ENCODE measurements at places on chromosomes 11 and 22. TPM values are rescaled to one million over a fixed set of nuclear protein-coding genes. Genes with fewer than 3 reads are reported as not detected.

KCNQ1OT1 gene
- 6.8 TPM for total RNA-seq

DNA sequence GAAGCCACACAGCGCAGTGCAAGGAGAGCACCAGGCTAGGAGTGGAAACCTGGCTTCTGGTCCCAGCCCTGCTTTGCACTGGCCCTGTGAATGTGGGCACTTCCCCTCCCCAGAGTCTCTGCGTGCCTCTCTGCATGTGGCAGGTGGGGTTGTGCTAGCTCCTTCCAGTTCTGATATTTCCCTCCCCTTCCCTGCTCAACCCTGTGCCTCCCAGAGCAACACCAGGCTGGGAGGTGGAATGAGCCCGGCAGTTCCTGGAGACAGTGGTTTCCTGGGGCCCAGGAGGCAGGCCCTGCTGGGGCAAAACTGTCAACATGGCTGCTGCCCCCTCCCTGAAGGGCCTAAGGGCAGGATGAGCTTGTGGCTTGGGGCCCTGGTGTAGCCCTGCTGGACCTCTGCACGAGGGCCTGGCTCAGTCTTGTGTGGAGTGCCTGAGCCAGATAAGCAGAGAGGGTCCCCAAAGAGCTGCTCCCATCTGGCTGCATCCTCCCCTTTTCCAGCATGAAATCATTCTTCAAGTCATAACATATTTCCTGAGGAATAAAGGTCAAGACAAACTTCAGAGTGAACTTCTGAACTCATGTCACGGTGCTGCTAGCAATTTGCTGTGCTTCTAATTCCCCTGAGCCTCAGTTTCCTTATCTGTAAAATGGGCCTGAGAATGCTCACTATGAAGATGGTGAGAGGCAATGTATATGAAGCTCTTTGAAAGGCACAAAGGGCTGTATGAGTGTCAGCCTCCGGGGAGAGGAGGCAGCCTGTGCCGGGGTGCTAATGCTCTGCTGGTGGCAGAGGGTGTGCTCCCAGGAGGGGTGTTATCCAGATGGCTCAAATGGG lies 116.0 kb downstream of the GRIK4 start:
- H3K4me3 ChIP-seq: no peak overlapping the region
- no peaks in the 10 kb centered on the region for H3K27me3 ChIP-seq
- no peak overlapping the region for H3K27ac ChIP-seq
- DNase-seq: no peak
- peaks cover 25% of the 10 kb centered on the region for H3K4me1 ChIP-seq
- H3K36me3 ChIP-seq: peaks cover 3% of the 10 kb centered on the region

GRCh38 chr22:31583861-31584485 lies 78.0 kb downstream of the PISD start:
- peaks cover 17% of the 10 kb centered on the region for H3K36me3 ChIP-seq
- H3K27ac ChIP-seq: no peak overlapping the region
- no peak for DNase-seq
- no peak overlapping the region for H3K4me3 ChIP-seq
- no peaks in the 10 kb centered on the region for H3K27me3 ChIP-seq

OR51B2 gene
- total RNA-seq: 0.20 TPM

GRCh38 chr11:101407324-101407723 lies 176.5 kb downstream of the TRPC6 start:
- no peaks in the 10 kb centered on the region for H3K36me3 ChIP-seq
- DNase-seq: no peak
- H3K27ac ChIP-seq: no peak overlapping the region
- no peaks in the 10 kb centered on the region for H3K4me1 ChIP-seq

GRCh38 chr11:121295246-121296029 lies 2.9 kb downstream of the SC5D start:
- H3K27ac ChIP-seq: no peak overlapping the region
- H3K27me3 ChIP-seq: no peaks in the 10 kb centered on the region
- H3K4me1 ChIP-seq: peaks cover 7% of the 10 kb centered on the region
- DNase-seq: no peak
- H3K4me3 ChIP-seq: no peak overlapping the region
- H3K36me3 ChIP-seq: peaks cover 9% of the 10 kb centered on the region

Measured in spinal cord (tissue), 10 donors.